SHP77 (cell line): ENCODE measurements at places on chromosomes 5 and 9.

DNA sequence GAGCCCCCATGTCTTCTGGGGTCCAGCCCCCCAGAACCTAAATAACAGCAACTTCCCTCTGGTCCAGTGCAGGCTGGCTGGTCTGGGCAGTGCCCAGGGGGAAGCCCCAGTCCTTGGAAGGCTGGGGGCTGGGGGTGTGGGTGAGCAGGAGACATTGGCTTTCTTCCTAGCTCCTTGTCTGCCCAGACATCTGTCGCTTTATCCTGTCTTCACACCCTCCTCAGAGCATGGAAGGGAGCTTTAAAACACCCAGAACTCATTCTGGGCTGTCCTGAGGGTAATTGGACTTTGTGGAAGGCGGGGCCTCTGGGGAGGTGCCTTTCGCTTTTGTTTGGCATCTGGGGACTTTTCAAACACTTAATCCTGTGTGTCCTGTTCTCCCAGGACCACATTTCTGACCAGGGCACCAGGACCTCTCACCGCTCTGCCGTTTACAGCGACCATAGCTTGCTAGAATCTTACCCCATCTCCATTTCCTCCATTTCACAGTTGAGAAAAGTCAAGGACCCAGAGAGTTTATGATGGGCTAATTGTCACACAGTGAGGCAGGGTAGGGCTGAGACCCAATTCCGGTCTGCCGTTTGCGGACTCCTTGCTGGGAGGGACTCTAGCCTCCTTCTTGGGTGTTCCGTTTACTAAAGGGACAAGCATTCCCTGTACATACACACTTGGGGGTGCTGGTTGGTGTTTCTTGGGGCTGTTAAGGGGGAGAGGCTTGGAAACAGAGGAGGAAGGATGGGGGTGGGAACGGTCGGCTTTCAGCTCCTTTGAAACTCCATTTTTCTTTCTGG, 1.1 kb downstream of the GSN start:
- DNase-seq, result no peak

GRCh38 chr5:15887093-15887492, 292.5 kb downstream of the MARCHF11 start:
- no peak for DNase-seq

GRCh38 chr5:137836997-137837396, 30.7 kb upstream of the MYOT start:
- no peak for DNase-seq

GRCh38 chr5:119470105-119470763, 17.9 kb downstream of the HSD17B4 start:
- no peak for DNase-seq

DNA sequence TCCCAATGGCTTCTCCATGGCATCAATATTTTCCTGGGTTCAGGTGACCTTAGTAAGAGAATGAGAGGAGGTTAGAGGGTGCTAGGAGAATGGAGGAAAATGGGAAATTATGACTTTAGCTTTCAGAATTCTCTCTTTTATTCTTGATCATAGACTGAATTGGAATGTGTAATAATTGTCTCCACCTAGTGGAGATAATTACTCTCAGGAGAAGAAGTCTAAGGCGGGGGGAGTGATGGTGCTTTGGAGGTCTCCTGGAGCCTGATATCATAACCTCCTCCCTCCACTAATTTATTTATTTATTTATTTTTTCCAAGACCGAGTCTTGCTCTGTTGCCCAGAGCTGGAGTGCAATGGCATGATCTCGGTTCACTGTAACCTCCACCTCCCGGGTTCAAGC, 221.3 kb downstream of the GRIA1 start:
- DNase-seq, result no peak

- DNase-seq, result no peak
These were observed 36.0 kb downstream of the GADD45G start for GRCh38 chr9:89640801-89641200.

- no peak for DNase-seq
These were observed 52.1 kb upstream of the CCNG1 start for GRCh38 chr5:163385271-163385670.

- no peak for DNase-seq
These were observed 6.4 kb upstream of the TEX48 start for GRCh38 chr9:114688379-114688778.

DNA sequence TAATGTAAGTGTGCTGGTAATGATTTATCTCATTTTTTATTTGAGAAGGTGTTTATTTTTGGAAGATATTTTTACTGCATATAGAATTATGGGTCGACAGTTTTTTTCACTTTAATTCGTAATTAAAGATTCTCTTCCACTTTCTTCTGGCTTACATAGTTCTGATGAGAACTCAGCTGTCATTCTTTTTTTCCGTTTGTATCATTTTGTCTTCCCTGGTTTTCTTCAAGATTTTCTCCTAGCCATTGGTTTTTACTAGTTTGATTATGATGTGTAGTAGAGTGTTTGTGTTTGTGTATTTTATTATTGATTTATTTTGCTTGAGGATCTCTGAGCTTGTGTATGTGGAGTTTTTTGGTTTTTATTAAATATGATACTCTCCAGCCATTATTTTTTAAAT, 21.7 kb downstream of the SLF1 start:
- no peak for DNase-seq

DNA sequence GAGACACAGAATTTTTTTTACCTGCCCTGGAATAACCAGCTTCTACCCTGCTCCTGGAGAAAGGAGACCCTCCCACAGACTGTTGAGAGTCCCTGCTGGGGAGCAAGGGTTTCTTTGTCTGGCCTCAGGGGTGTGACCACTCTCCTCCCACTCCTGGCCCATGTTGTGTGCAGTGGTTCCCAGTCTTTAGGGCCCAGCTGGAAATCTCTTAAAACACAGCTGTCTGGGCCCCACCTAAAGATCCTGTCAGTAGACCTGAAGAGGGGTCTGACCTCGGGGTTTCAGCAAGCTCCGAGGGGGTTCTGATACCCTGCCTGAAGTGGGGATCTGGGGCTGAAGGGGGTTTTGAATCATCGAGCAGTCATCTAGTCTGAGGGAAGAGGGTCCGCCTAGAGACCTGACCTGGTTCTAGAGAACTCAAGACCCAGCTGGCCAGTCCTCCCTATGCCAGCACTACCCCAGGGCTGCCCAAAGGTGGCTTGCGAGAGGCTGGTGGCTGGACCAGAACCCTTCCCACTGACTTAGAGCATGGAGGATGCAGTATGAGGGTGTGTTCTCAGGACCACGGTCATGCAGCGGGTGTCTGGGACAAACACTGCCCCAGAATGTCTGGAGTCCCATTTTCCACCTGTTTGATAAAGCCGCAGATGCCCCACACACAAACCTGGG, 8.1 kb upstream of the UNC5A start:
- no peak for DNase-seq

DNA sequence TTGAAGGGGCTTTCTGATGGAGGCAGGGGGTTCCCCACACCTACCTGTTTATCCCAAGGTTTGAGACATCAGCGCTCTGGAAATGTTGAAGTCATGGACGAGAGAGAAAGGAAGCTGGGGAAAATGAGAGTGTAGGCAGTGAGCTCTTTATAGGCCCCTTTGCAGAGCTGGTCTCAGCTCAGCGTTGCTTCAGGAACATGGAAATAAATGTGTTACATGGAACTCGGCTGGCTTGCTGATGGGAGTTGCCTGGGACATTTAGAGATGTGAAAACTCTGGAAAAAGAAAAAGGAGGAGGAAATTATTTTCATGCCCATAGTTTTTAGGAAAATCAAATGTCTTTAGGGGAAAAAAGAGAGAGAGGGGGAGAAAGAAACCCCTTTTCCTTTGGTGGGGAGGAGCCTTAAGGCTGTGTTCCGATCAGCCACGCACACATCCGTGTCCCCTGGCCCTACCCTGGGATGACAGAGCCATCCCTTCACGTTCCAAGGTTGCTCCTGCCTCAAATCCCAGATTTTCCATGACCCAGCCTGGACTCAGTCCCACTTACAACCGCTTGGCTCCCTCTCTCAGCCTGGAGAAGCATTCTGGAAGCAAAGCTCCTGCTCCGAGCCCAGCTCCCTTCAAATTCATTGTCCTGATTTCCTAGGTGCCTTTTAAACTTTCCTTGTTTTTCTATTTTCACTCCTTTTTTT, 78.3 kb downstream of the COL27A1 start:
- DNase-seq, result no peak

GRCh38 chr5:112960863-112961504, 15.6 kb upstream of the DCP2 start:
- DNase-seq, result no peak

- DNase-seq, result no peak
These were observed 21.9 kb downstream of the CRHBP start for GRCh38 chr5:76974785-76975184.

DNA sequence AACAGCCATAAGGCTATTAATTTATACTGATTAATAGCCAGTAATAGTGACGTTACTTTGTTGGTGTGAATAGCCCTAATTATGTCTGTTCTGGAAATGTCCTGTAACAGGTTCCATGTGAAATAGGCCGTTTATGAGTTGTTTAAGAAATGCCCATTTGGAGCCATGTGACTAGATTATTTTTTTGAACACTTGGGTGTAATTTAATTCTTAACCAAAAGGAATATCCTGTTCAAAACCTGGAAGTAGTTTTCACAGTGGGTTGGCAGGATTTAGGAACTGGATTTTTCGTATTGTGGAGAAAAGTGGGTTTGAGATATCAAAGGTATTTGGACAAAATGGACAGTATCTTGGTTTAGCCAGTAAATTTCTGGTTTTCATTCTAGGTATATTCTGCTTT, 1.3 kb downstream of the TENT2 start:
- no peak for DNase-seq

DNA sequence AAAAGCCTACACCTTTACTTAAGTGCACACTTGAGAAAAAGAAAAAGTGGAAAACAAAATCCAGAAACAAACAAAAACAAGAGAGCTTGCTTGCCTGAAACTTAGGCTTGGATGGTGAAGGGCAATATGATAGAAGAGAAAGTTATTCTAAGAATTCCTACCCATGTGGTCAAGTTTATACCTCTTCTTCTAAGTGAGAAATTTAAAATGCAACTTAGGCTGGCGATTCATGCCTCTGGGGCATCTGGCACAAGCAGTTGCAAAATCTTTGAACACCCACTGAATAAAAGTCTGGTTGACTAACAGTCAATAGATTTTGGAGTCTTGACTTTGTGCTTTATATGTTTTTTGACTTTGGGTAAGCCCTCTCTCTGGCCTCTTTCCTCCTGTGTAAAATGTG, 239.6 kb downstream of the KDM4C start:
- no peak for DNase-seq

DNA sequence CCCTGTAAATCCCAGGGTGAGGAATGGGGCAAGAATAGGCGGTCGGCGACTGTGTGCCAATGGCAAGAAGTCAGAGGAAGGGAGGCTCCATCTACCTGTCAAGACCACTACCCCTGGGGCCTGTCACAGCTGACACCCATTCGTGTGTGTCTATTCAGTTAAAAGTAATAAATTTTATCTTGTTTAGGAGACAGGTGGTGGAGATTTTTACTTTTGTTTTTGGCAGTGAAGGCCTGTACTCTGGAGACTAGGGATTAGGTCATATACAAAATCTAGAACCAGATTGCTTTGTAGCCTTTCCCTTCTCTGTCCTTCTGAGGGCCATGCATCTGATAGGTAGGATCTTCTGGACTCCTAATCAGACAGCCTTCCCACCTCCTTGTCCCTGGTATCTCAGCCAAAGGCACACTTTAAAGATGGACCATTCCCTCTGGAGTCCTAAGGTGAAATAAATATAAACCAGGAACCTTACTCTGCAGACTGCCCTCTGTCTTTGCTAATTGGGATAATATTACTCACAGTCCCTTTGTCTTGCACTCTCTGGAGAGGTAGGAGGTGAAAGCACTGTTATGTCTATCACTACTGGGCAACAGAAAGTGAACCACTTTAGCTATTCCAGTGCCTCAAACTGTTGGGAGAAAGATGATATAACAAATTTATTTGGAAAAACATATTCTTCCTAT, 213.2 kb upstream of the ACTBL2 start:
- no peak for DNase-seq

GRCh38 chr5:59843511-59844213, 49.9 kb downstream of the PDE4D start:
- peak; percentile 2 for DNase-seq

DNA sequence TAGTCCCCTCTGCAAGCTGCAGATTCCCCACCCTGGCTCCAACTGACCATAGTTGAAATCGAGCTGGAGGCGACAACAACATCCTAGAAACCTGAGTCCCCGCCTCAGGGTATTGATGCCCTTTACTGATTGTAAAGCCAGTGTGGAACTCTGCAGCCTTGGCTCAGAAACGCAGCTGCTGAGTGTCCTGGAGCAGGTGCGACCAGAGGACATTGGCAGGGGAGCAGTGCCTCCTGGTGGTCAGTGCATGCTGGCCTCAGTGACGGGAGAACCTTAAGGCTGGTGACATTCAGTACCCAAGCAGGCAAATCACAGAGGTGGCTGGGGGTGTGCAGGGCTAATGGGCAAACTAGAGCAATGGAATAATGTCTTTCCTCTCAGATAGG, 20.4 kb upstream of the ZNF354B start:
- no peak for DNase-seq

GRCh38 chr5:14591548-14591947, 10.0 kb downstream of the OTULINL start:
- DNase-seq, result no peak

- no peak for DNase-seq
These were observed 28.2 kb downstream of the NR6A1 start for GRCh38 chr9:124742940-124743339.

DNA sequence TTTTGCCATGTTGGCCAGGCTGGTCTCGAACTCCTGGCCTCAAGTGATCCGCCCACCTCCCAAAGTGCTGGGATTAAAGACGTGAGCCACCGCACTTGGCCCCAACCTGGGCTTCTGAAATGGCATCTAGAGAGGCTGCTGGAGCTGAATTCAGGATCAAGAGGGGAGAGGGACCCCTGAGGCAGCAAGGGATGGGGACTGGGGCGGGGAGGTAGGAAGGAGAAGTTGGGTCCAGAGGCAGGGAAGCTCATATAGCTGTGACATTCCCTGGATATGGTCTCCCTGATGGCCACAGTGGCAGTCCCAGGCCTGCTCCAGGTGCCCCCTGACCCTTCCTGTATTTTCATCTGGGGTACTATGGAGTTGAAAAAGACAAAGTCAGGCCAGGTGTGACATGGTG, 12.1 kb downstream of the REEP2 start:
- DNase-seq, result no peak

- no peak for DNase-seq
These were observed 169.0 kb downstream of the SYK start for GRCh38 chr9:90970608-90971007.

GRCh38 chr9:38036359-38037084, 32.5 kb downstream of the SHB start:
- no peak for DNase-seq

DNA sequence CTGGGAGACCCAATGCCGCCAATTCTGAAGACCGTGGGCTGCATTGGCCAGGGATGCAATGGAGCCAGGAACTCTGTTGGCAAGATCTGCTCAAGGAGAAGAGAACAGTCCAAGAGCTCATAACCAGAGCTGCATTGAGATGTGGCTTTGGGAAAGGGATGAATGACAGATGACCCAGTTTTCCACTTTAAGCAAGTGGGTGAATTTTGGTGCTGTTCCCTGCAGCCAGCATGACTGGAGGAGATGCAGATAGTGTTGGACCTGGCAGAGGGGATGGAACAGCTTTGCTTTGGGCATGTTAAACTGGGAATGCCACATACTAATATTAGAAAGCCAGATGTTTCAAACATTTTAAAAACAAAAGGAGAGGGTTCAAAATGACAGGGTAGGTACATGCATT, 143.1 kb downstream of the FSTL4 start:
- DNase-seq, result no peak
